ENCODE measurements at places on chromosomes 3 and 15. TPM values are rescaled to one million over a fixed set of nuclear protein-coding genes. Genes with fewer than 3 reads are reported as not detected.

The ACOX2 gene
- total RNA-seq, result 31.0 TPM

The PLA2G4D gene
- total RNA-seq, result not detected

The CCRL2 gene
- total RNA-seq, result 4.7 TPM

The MUSTN1 gene
- total RNA-seq, result 23.9 TPM

The STARD9 gene
- 77.3 TPM for total RNA-seq

The KLHL40 gene
- 0.13 TPM for total RNA-seq

The LRRC34 gene
- 4.7 TPM for total RNA-seq

The LOXL1 gene
- 16.6 TPM for total RNA-seq

The FBLN2 gene
- total RNA-seq, result 236 TPM

The SLC9A9 gene
- total RNA-seq, result 16.0 TPM

The AGBL1 gene
- 0.49 TPM for total RNA-seq

The ITGB5 gene
- 138 TPM for total RNA-seq

The COL6A5 gene
- total RNA-seq, result not detected

- DNase-seq, result no peak
These were observed 6.4 kb upstream of the C15orf39 start for GRCh38 chr15:75195122-75195765.

- DNase-seq, result no peak
These were observed 841.6 kb upstream of the DPPA4 start for GRCh38 chr3:110178965-110179364.

- DNase-seq, result no peak
These were observed 220.6 kb upstream of the LYSMD4 start for GRCh38 chr15:99953886-99954285.

DNA sequence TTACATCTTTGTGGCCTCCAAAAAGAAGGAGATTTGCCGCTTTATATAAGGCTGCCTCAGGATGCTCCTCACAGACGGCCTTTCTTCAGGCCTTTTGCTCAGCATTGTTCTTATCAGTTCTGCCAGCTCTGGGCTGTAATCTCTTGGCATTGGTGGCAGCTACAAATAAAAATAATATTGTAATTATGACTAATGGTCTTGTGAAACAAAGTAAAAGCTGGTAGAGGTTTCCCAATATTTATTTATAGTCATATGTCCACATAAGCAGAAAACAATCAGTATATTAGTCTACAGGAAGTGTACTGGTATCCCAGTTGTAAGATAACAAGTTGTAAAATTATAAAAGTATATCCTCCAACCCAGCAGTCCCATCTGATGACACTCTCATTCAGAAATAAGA, 7.3 kb downstream of the NEK4 start:
- DNase-seq, result no peak

GRCh38 chr15:71337197-71337845, 222.1 kb downstream of the THSD4 start:
- no peak for DNase-seq

DNA sequence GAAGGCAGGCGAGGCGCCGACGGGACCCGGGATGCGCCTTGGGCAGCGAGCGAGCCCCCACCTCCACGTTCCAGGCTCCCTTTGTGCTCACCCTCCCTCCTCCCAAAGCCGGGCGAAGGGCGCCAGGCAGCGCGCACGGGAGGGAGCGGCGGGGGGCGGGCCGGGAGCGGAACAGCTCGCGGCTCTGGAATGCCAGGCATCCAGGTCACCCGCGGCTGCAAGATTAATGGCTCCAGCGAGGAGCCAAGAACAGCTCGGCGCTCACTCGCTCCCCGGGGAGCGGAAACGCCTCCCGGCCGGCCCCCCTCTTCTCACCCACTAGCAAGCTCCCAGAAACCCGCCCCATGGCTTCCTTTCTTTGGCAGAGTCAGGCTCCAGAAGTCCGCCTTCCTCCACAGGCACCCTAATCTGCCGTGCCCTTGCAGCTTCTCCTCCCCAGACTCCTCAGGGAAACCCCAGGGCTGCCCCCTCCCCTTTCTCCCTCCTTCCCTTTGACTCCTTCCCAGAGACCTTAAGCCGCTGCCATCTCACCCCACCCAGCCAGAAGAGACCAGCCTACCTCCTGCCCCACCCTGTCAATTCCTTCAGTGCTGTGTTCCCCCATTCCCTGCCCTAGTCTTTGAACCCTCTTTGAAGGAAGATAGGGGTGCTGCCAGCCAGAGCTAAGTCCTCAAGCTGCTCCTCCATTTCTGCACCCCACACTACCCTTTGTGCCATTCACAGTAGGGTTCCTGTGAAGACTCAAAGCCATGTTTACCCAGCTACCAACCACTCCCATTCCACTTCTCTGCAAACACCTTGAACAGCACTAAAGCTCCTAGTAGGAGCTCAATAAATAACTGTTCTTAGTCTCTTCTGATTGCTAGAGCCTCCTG, 9.9 kb downstream of the AMOTL2 start:
- DNase-seq, result peak; percentile 94

DNA sequence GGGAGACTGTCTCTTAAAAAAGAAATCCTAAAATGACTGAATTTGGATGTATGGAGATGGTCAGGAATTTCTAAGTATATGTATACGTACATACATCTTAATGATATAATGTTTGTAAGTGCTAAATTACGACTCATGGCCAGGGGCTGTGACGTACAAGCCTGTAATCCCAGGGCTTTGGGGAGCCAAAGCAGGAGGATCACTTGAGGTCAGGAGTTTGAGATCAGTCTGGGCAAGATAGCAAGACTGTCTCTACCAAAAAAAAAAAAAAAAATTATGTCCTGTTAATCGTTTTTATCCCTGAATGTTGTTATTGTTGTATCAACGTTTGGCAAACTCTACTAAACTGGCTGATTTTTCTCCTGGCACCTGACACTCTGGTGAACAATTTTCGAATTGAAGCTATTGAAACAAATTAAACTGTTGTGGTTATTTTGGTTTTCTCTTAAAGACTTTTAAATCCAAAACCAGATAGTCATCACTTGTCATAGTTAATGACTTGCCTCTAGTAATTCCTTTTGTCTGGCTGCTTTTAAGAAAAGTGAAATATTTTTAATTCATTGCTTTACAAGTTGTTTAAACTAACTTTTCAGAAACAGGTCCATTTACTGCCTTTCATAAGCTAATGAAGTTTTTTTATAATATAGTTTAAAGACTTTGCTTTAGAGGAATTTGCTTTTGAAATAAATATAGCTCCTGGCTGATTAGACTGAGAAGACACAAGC, 7.0 kb downstream of the MORF4L1 start:
- DNase-seq, result no peak

- DNase-seq, result no peak
These were observed 49.7 kb downstream of the MAGEF1 start for GRCh38 chr3:184662187-184662586.

DNA sequence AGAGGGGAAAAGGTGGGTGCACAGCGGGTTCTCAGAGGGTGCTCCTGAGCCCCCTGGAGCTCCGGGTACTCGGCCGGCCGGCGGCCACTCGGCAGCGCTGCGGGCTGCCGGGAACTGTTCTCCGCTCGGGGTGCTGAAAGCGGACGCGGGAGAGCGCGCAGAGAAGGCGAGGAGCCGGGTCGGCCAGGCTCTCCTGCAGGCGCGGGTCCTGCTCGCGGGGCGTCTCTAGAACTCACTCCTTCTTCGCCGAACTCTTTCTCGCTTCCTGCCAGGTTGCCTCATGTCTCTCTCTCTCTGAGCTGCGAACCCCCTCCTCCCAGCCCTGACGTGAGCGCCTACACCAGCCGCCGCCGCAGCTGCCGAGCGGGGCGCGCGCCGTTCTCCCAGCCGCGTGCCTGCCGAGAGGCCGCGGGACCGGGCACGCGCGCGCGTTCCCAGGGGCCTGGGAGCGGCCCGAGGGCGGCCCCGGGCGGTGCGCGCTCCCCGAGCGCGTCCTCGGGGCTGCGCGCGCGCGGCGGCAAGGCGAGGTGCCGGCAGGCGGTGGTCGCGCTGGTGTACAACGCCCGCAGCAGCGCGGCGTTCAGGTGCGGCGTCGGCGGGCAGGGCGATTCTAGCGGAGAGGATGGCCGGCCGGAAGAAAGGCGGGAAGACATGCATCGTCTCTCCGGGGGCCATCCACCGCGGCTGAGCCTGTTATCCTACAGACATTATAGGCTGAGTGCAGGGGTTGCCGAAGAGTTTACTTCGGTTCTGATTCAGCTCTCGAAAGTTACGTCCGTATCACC, at the start of gene PEX5L:
TSS of gene PEX5L (minus strand) at position 267 of the 785 bp plus-strand sequence. CDS start 338 bp downstream, outside the sequence.
- peak; percentile 76 for DNase-seq

- no peak for DNase-seq
These were observed 55.6 kb upstream of the ADGRG7 start for GRCh38 chr3:100553618-100554372.

DNA sequence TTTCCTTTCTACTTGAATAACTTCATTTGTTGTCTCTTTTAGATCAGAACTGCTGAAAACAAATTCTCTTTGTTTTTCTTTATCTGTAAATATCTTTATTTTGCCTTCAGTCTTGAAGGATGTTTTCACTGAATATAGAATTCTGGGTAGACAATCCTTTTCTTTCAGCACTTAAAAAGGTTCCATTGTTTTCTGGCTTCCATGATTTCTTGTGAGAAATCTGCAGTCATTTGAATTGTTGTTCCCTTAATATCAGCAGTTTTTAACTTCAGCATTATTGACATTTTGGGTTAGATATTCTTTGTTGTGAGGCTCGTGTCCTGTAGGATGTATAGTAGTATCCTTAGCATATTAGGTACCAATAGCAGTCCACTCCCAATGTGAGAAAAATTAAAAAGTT, 65.8 kb downstream of the SV2B start:
- no peak for DNase-seq

GRCh38 chr15:34701536-34701935, 53.3 kb downstream of the GJD2 start:
- DNase-seq, result no peak

- no peak for DNase-seq
These were observed 206.4 kb upstream of the CFAP20DC start for GRCh38 chr3:59256230-59256629.

- peak; percentile 92 for DNase-seq
These were observed 44.8 kb downstream of the ANP32A start for GRCh38 chr15:68775671-68776476.

GRCh38 chr3:2976796-2977195, 133.4 kb downstream of the IL5RA start:
- no peak for DNase-seq

- DNase-seq, result no peak
These were observed 131.4 kb downstream of the ATP1B3 start for GRCh38 chr3:142007710-142008399.

GRCh38 chr3:30658328-30659052, 52.1 kb downstream of the TGFBR2 start:
- DNase-seq, result no peak

DNA sequence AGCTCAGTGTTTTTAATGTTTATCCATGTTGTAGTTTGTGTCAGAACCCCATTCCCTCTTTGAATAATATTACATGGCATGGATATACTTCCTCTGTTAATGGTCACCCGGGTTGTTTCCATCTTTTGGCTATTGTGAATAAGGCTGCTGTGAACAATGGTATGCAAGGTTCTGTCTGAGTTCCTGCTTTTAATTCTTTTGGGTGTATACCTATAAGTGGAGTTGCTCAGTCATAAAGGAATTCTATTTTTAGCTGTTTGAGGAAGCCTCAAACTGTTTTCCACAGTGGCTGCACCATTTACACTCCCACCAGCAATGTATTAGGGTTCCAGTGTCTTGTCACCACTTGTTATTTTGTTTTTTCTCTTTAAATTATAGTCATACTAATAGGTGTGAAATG, 99.6 kb downstream of the SLC25A26 start:
- DNase-seq, result no peak

DNA sequence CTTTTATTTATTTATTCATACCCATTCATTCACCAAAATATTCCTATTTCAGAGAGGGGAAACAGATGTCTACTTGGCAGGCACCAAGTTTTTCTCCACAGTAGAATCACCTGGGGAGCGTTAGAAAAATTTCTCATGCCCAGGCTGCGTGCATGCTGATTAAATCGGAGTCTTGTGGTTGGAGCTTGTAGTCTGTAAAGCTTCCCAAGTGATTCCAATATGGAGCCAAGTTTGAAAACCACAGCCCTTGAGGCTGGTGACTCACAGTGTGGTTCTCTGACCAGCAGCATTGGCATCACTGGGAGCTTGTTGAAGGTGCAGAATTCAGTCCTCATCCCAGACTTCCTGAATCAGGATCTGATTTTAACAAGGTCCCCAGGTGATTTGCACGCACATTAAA, 49.7 kb downstream of the PDHB start:
- no peak for DNase-seq

DNA sequence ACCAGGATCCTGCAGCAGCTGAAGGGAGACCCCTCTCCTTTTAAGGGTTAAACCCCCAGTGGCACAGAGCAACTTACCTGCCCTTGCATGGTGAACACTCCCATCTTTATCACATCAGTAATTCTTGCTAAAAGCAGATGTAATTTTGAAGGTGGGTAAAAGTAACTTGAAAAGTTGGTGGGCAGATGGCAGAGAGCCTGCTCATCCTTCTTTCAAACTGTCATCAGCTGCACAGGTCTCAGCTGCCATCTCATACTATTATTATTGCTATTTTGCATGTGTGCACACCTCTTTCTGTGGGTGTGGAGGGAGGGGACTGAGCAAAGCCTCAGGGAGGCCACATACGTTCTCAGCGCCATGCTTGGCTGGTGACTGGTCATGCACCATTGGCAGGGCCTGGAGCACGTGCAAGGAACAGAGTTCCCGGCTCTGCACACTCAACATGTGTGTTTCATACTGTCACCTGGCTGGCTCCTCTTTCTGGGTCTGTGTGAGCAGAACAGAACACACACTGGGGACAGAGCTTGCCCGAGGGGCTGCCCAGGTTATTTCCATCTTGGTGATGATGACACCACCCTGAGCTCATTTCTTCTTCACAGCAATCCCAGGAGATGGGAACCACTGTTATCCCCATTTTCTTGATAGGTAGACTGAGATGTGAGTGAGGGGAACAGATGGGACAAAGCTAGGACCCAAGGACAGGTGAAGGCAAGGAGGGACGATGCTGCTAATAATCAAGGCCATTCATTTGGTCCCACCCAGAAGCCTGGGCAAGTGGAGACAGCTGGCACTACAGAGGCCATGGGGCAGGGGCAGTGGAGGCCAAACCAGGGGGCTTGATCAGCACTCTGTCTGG, 95.8 kb upstream of the KLF13 start:
- DNase-seq, result peak; percentile 47

DNA sequence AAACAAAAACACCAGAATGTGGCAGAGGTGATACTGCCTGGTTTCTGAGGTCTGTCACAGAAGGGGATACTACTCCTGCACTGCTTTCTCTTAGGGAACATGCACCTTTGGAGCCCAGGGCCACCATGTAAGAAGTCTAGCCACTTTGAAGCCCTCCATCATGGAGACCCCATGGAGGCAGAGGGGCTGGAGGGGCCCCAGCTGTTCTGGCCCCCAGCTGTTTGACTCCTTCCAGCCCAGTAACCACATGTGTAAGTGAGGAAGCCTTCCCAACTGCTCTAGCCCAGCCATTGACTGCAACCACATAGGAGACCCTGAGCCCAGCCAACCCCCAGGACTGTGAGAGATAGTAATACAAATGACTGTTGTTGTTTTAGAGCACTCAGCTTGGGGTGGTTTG, 9.0 kb upstream of the IGDCC4 start:
- no peak for DNase-seq

- DNase-seq, result no peak
These were observed 522.8 kb downstream of the NLGN1 start for GRCh38 chr3:173920386-173920785.
